ENCODE measurements at places on chromosomes 5 and 9.

GRCh38 chr5:172550996-172551395, 90.1 kb upstream of the NEURL1B start:
- DNase-seq, result no peak

DNA sequence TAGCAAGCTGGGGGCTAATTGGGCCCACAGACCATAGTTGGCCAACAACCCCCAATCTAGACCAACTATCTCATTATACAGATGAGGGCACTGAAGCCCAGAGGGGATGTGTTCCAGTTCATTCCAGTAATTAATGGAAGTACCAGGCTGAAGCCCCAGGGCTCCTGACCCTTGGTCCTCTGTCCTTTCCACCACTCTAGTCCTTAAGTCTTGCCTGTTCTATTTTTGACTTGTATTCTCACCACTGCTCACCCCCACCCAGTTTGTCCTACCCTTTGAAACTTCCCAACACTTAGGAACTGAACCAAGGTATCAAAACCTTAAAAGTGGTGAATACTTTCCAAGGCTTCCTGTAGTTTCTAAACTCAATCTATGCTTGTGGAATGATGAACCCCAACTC, 407.4 kb downstream of the ENC1 start:
- no peak for DNase-seq

GRCh38 chr9:116435706-116436105, 251.4 kb upstream of the TRIM32 start:
- no peak for DNase-seq

- no peak for DNase-seq
These were observed 1.8 kb downstream of the PTGES2 start for GRCh38 chr9:128125580-128126354.

DNA sequence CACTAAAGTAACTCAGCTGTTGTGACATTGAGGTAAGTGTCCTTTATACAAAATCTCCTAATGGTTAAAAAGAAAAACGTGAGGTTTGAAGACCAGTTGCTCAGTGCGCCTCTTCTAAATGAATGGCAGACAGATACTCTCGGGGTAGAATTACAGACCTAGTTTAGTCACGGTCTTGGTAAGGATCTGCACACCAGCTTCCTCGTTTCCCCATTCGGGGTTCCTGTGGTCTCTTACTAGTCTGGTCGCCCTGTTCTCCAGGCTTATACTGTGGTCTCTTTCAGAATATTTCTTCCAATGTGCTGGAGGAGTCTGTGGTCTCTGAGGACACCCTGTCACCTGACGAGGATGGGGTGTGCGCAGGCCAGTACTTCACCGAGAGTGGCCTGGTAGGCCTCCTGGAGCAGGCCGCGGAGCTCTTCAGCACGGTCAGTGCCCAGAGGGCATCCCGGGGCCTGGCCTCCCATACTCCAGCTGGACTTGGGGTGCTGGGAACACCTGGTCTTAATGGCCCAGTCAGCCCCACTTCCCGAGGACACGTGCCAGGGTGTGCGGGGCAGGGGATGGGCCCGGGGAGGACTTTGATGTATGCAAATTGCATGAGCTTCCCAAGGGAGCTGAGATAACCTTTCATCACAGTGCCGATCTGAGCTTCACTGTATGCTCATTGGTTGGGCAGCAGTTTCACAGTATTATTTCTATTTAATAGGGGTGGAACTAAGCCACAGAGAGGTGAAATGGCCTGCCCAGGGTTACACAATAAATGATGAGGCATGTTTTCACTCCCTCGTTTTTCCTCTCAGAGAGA, 224.5 kb downstream of the DOCK8 start:
- DNase-seq, result no peak

DNA sequence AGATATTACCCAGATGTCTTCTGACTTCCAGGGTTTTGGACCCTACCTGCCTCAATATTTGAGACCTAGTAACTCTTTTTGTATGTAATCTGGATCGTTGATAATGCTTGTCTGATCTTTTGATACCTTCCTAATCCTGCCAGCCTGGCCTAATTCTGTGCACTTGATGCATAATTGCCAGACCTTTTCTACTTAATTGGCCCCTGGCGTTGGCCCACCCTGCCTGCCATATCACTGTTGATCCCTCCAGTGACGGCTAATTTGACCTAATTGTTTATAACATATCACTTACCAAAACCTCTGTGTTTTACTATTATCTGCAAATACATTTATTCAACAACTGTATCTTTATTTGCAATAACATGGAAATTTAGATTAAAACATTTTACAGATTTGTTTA, 49.0 kb downstream of the SLC44A1 start:
- DNase-seq, result no peak

- peak; percentile 27 for DNase-seq
These were observed 194.0 kb downstream of the EFNA5 start for GRCh38 chr5:107476783-107477182.

GRCh38 chr5:95114305-95114704, 170.6 kb downstream of the MCTP1 start:
- no peak for DNase-seq

DNA sequence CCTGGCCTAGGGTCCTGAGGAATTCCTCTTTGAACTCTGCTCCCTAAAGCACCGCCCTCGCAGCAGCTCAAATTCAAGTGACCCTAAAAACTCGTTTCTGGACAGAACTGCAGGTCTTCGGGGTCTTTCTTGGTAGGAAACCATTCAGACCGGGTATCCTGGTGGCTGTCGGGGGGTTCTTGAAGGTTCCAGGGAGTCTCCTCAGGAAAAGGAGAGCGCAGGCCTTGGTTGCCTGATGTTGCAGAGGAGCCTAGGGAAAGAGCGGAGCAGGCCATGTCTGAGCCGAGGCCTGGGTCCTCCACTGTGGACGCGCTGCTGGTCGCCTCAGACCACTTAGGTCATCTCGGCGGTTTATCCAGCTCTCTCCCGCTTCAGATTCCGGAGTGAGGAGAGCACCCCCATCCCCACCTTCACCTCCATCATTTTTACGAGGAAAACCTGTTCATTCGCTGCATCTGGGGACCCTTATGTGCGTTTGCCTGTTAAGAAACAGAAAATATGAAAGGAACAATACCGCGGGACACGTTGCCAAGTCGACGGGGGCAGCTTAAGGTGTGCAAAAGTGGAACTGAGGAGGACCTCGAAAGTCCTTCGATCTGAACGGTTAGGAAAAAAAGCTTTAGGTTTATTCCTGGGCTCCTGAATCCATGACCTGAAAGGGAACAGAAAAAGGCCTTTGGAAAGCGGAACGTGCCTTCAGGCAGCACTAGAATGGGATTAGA, 299.4 kb downstream of the PARP8 start:
- DNase-seq, result no peak

DNA sequence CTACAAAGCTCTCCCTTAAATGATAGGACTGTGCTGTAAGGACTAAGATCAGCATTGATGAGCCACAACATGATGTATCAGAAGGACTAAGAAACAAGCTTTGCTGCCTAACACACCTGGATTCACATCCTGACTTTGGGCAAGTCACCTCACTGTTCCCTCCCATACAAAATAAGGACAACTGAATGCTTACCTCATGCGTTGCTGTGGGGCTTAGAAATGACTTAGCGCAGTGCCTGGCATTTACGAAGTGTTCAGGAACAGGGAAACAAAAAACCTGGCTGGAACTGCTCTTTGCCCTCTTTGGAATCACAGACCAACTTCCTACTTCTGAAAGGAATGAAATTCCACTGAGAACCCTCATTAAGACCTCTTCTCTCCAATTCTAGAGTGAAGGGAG, 113.7 kb downstream of the BAAT start:
- DNase-seq, result no peak

GRCh38 chr5:132662925-132663770, 5.2 kb downstream of the IL13 start:
- peak; percentile 71 for DNase-seq

DNA sequence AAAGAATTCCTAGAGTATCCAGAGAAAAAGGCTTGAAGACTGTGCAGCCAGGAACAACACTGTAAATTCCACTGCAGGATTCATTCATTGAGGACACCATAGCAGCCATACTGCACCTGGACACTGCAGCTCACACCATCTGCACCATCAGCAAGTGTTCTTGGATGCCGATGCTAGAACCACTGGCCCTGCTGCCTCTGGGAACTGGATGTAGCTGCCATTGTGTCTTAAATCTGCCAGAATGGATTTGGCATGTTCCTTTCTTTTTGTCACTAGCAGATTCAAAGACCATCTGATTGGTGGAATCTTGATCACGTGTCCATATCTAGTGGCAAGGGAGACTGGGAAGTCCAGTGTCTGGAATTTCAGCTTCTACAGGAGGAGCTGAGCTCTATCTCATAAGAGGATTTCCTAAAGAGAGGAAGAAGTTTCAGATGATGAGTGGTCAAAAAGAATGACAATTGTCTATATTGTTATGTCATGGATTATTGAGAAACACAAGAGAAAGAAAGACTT, 278.3 kb upstream of the ANKRD55 start:
- DNase-seq, result no peak

DNA sequence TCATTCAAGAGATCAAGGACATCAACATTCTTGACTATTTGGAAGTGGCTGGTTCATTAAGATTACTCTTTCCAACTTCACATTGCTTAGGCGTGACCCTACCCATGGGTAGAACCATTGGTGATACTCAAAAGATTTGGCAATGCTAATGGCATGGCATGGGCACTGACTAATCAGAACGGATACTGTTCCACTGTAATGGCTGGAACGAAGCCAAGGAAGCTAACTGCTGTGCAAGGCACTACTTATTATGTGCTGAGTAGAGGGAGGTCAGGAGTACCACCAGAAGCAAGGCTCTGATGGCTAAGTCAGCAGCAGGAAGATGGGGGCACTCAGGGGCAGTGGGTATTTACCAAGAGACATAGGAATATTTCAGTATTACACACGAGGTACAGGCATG, 31.9 kb downstream of the GNA14 start:
- DNase-seq, result no peak

DNA sequence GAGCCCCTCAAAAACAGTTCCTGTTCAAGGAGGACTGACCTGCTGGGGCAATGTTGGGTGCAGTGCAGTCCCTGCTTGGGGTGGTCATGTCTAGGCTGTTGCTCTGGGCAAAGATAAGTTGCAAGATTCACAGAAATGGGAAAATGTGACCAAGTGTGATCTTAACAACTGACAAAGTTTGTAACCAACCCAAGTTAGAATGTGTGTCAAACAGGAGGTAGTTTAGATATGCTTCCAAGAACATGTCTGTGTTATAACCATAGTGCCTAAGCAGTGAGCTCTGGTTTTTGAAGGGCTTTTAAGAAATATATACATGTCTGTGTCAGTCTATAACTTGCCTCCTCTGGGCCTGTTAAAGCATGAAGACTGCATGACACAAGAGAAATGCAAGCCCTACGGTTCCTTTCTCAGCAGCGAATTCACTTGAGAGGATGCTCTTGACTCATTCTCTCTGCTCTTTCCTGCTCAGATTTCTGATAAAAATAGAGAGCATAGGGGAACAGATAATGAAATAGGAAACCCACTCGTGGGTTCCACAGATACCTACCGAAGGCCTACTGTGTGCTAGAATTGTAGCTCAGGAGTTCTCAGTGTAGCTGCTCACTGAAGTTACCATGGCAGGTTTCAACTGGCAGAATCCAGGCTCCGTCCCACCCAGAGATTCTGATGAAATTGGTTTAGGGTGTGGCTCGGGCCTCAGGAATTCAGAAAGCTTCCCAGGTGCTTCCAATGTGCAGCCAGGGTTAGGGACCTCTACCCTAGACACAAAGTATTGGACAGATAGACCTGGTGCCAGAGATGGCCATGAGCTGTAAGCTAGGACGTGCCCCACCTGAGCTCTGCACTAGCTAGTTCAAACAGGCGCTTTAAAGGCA, 52.4 kb downstream of the ARHGEF37 start:
- no peak for DNase-seq

DNA sequence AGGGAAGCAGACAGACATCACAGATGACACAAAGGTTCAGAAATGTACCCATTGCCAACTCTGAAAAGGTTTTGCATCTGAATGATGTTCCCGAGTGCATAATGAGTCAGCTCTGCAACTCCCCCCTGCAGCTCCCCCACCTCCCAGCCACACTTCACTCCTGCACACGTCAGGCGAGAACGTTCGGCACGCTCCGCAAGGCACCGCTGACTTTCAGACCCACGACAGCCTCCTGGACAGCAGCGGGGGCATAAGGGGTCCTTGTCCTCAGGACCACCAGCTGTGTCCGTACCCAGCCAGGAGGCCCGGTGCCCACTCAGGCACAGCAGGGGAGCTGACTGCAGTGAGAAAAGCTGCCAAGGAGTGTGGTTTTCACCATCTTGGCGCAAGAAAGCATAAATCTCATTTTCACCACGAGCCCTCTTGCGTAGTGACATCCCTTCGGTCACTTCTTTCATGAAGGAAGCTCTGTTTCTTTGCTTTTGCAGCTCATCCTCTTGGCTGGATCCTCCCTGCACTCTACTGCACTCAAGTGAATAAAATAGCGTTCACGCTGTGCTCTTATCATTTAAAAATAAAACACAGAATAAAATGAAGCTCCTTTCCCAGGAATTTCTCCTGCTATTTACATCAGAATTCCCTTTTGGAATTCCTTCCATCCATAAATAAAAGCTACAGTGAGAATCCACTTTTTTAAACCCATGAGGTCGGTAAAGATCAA, 9.9 kb downstream of the GFPT2 start:
- no peak for DNase-seq

DNA sequence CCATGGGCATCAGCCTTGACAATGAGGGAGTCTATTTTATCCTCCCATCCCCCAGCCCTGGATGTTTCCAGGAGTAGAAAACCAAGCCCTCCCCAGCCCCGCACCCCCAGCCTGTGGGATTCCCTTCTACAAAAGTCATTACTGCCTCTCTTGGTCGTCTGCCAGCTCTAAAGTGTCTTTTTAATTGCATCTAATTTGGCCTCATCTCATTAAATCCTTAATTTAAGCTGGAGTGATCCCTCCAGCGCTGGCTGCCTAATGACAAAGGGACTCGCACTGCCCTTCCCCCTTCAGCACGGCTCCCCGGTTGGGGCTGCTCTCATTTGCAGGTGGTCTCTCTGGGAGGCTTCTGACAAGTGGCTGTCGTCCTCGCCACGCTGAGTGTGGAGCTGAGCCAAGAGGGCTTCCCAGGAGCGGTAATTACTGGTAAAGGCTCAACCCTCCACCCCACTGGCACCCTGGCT, 107.9 kb upstream of the ALDH1B1 start:
- no peak for DNase-seq

DNA sequence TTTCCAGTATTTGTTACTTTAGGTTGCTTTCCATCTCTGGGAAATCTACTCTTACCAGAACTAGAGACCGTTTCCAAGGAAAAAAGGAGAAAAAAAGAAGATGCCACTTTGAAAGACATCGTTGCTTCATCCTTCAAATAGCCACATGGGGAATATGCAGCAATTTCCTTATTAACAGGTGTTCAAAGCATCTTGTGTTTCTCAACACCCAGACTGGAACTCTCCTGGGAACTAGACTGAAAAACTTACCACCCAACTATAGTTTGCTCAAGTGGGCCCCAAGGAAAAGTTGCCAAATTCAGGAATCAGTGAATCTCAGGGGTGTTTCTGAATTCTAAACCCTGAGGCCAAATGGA, 80.0 kb upstream of the JAK2 start:
- no peak for DNase-seq

- no peak for DNase-seq
These were observed 9.7 kb downstream of the CNTFR start for GRCh38 chr9:34579808-34580163.

DNA sequence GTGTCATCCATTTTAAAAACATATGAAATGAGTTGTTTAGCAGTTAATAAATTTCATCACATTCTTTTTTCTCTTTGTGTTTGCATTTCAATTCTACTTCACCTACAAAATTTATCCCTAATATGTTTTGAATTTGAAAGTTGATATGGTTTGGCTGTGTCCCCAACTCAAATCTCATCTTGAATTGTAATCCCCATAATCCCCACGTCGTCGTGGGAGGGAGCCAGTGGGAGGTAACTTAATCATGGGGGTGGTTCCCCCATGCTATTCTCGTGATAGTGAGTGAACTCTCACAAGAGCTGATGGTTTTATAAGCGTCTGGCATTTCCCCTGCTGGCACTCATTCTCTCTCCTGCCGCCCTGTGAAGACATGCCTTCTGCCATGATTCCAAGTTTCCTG, 200.1 kb downstream of the EPB41L4A start:
- no peak for DNase-seq

All from stimulated activated CD8-positive, alpha-beta memory T cell treated with anti-CD3 and anti-CD28 coated beads, Interleukin-4, amount 100 ng/mL, for 48 hours (primary cell).